ENCODE measurements at places on chromosomes 11 and 22. TPM values are rescaled to one million over a fixed set of nuclear protein-coding genes. Genes with fewer than 3 reads are reported as not detected.
A peak's percentile ranks its signal among the peaks of the same experiment; 100 is the strongest.

DNA sequence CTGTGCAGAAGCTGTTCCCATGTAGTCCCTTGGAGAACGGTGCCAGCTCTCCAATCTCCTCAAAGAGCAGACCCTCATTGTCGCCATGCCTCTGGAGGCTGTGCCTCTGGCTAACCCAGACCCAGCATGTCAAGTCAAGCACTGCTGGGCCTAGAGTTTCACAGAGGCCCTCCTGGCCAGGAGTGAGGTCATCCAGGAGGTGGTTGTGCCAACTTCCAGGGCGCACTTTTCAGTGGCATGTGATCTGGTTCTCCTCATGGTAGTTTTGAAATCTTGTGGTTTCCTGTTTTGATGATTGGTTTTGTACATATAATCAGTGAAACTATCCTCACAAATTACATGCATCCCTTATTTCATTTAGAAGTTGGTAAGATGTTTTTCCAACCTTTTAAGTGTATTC, 78.9 kb downstream of the PPFIBP2 start:
- no peak for DNase-seq

- DNase-seq: no peak
Observed at GRCh38 chr11:110526323-110526722, 96.6 kb downstream of the FDX1 start.

DNA sequence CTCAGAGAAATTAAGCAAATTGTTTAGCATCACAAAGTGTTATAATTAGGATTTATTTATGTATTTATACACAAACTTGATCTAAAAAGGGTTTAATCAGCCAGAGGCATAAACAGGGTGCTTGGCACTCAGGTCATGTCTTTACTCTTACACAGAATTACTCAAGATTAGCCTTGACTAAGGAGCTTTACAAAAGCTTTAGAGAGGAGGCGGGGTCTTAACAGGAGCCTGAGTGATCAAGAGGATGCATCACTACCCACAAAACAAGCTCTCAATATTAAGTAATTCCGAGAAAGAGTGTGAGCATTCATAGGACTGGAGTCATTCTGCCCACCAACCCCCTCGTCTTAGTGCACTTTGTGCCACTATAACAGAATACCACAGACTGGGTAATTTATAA, 103.0 kb downstream of the SPATA19 start:
- no peak for DNase-seq

Gene FTH1
- 463 TPM for total RNA-seq

Gene OR5B21
- not detected for total RNA-seq

Gene LRRC10B
- total RNA-seq: 2.6 TPM

DNA sequence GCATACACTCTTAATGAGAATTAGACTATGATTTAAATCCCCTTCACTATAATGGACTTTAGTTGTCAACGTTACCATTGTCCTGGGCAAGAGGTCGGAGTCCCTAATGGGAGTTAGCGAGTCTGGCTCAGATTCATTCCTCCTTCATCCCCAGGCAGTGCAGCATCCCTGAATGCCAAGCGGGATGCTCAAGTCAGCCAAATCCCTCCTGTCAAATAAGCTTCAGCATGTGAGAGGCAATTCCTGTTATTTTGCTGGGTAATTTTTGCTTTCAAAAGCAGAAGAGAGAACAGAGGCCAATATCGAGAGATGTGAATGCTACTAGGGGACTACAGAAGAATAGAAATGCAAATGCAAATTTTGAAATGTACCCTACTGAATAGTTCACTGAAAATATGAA, 186.2 kb downstream of the OPCML start:
- DNase-seq: no peak

DNA sequence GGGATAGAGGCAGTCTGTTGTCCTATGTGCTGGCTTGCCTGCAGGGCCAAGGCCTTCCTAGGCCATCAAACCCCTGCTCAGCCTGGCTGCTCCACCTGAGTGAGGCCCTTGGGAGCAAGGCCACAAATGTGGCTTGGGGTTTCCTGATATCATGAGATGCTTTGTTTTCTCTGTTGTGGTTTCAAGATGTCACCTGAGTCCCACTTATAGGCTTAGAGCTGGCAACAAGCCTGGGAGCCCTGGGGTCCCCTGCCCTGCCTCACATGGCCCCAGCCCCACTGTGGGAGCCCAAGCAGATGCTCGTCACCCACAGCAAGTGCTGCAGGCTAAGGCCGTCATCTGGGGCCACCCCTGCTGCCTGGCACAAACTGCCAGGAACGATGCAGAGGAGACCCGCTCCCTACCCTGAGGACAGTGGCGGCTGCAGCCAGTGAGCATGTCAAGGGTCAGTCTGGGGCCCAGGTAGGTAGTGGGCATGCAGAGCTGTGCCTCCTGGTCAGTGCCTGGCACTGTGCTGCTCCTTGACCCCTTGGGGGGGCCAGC, 75.4 kb upstream of the KCNQ1OT1 start:
- DNase-seq: no peak

DNA sequence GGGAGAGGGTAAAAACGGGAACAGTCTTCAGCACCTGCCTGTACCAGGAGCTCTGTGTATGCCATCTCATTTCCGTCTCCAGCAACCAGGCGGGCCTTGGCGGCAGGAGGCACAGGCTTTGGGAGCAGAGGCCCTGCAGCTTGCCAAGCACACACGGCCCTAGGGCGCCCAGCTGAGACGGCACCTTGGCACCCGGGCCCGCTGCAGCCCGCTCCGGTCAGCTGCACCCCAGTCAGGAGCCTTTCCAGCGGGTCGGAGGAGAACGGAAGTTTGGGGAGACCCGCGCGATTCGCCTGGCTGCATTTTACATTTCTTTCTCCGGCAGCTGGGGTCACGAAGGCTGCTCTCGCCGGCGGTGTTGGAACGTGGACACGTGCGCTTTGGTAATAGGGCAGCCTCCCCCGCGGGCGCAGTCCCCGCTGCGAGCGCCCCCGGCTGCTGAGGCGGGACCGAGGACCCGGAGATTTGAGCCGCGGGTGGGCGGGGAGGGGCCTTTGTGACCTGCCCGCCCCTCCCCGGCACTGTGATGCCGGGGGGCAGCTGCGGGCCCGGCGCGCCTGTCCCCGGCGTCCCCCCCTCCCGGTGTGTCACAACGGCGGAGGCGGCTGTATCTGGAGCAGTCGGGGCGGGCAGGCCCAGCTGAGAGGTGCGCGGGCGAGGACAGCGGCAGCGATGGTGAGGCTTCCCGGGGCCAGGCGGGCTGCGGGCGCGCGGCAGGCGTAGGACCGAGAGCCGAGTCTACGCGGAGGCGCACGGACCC, at the start of gene TUBA8:
TUBA8 (plus strand) TSS at position 616 of the 760 bp plus-strand sequence; CDS start at position 673, 57 bp downstream.
- peak; percentile 90 for DNase-seq

DNA sequence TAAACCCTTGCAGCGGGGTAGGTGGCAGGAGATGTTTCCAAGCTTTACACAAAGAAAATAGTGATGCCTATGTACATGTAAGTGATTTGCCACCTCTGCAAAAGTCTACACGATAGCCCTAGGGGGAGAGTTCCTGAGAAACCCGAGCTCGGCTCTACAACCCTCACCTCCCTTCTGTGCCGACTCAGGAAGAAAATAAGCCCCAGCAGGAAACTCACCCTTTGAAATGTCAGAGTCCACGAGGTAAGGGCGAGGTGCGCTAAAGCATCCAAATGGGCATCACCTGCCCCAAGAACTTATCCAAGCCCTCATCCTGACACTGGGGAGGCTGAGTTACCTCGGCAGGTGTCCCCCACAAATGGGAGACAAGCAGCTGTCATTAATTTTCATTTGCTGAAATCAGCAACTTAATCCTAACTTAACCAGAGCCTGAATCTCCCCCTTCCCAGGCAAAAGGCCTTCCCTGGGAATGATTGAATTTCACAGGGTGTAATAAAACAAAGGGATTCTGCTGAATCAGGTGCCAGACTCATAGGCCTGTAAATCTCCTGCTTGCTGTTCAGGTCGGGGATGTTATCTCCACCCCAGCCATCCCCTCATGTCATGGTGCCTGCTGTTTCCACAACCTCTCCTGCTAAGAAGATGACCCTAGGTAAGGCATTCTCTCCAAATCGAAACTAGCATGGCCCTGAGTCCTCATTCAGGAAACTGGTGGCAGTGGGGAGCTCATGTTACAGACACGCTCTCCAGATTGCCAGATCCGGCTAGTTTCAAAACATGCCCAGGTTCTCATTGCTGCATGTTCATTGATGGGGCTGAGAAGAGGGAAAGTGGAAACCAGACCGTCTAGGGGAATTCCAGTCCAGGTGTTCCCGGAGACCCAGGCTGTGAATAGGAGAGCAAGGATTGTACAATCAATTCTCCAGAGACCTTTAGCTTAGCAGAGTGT, 105.3 kb upstream of the KIRREL3 start:
- DNase-seq: no peak

GRCh38 chr11:115920092-115920461, 415.9 kb upstream of the CADM1 start:
- DNase-seq: no peak

Gene STK33
- total RNA-seq: 11.3 TPM

DNA sequence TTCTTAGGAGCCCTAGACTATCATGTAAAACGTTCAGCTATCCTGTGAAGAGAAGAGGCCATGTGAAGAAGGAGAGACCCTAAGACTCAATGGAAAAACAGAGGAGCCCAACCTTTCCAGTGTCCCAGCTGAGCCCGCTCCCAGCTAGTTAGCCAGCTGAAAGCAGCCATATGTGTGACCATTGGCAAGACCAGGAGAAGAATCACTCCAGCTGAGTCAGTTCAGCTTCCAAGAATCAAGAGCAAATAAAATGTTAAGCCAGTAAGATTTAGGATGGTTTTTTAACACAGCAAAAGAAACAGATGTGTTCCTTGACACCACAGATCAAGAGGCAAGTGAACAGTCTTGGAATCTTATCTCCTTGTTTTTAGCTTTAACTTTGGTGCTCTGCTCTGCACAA, 108.0 kb downstream of the CCDC81 start:
- DNase-seq: no peak

DNA sequence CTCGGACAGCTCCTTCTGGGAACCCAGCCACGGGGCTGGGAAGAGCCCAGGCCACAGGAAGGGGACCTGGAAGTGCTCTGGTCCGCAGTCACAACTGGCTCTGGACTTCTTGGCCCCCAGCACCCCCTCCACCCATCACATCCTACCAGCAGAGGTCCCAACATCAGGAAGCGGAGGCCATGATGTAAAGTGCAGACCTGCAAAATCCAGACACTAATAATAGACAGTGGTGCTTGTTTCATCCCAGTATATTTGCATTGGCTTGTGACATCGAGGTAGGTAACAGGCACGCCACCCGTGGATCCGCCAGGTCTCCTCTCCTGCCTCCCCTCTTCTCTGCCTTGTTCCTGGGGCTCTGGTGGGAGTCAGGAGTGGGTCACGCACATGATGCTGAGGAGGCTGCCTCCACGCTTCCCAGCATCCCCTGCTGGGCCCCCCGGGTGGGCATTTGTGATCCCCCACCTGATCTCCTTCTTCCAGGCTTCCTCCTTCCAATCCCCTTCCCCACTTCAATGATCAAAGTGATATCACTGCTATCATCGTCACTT, 1454.0 kb downstream of the BRD1 start:
- no peak for DNase-seq

DNA sequence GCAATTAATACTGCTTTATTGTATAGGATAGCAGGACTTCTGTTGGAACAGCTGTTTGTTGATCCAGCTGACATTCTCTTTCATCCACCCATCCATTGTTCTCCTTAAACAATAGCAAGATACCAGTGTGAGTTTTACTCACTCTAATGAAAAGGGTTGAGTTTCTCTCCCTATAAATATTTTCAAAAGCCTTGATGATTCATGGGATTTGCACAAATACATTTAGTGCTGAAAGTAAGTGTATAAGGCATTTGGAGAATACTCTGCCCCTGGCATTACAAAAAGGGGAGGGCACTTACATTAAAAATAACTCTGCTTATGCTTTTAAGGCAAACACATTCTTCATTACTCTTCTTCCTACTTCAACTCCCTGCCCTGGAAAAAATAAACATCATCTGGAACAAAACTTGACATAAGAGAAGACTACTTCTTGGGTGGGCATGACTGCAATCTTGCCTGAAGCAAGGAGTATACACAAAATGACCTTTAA, 634.9 kb downstream of the METTL15 start:
- DNase-seq: peak; percentile 3

GRCh38 chr11:134944131-134944530, 532.1 kb upstream of the B3GAT1 start:
- DNase-seq: no peak

Gene OR51E2
- not detected for total RNA-seq

GRCh38 chr11:10568486-10568941, at the start of gene LYVE1:
Gene LYVE1 (minus strand): TSS chr11:10568665. CDS start chr11:10568532, 133 bp downstream.
- DNase-seq: no peak

- DNase-seq: no peak
Observed at GRCh38 chr11:123159183-123159857, 35.7 kb downstream of the CLMP start.

GRCh38 chr11:36388951-36389350, 92.9 kb downstream of the PRR5L start:
- no peak for DNase-seq

- no peak for DNase-seq
Observed at GRCh38 chr11:108069947-108070346, 51.4 kb upstream of the ACAT1 start.

DNA sequence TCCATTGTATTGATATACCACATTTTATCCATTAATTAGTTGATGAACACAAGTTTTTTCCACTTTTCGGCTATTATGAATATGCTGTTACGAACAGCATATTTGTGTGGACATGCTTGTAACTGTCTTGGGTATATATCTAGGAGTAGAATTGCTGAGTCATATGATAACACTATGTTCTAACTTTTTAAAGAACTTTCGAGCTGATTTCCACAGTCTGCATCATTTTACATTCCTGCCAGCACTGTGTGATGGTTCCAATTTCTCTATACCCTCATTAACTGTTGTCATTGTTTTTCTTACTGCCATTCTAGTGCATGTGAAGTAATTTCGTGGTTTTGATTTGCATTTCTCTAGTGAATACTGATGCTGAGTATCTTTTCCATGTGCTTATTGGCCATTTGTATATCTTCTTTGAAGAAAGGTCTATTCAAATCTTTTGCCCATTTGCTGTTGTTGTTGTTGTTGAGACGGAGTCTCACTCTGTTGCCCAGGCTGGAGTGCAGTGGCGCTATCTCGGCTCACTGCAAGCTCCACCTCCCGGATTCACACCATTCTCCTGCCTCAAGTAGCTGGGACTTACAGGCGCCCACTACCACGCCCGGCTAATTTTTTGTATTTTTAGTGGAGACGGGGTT, 7.4 kb upstream of the RCE1 start:
- DNase-seq: no peak

Gene MPPED2
- total RNA-seq: 0.89 TPM

Gene CEND1
- 0.14 TPM for total RNA-seq

All from H7 (cell line).